ENCODE measurements at places on chromosomes 7 and 10.

- no peak for DNase-seq
Observed at GRCh38 chr7:52273685-52274610, 761.5 kb upstream of the POM121L12 start.

DNA sequence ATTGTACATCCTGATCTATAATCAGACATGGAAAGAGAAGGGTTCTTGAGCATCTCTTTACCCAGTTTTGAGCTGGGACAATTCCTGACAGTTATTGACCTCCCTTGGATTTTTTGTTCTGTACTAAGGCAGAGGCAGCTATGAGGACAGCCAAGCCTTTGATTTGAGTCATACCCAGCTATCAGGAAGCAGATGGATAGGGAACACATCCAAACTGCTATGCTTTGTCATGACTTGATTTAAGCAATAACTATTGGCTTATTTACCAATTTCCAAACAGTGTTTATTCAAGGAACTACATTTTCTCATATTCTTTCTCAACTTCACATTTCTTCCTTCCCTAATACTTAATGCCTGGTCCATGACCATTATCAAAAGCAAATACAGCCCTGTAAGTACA is 396.4 kb upstream of the STEAP1 start:
- no peak for DNase-seq

GRCh38 chr10:119737823-119738222 is 12.0 kb downstream of the INPP5F start:
- no peak for DNase-seq

- no peak for DNase-seq
Observed at GRCh38 chr10:48695636-48696534, 11.2 kb downstream of the WDFY4 start.

- no peak for DNase-seq
Observed at GRCh38 chr10:123804716-123805115, 86.9 kb downstream of the CPXM2 start.

GRCh38 chr10:26217396-26218086 is 967 bp downstream of the GAD2 start:
- no peak for DNase-seq

DNA sequence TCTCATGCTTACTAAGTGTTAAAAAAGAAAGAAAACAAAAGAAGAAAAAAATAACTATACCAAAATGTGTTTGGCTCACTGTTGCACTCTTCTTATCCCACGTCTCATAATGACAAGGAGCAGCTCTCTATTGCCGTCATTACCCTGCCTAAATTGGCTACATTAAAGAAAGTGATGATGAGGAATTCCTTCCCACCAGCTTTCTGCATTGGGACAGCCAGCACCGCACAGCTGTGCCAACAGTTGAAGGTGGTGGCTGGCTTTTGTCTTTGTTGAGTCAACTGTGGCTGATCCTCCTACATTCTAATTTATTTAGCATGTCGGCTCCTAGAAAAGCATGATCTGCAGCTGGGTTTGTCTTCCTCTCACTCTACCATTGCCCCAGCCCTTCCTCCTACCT is 751.8 kb downstream of the KCNMA1 start:
- DNase-seq: no peak

- no peak for DNase-seq
Observed at GRCh38 chr7:43700059-43700501, 29.2 kb downstream of the COA1 start.

DNA sequence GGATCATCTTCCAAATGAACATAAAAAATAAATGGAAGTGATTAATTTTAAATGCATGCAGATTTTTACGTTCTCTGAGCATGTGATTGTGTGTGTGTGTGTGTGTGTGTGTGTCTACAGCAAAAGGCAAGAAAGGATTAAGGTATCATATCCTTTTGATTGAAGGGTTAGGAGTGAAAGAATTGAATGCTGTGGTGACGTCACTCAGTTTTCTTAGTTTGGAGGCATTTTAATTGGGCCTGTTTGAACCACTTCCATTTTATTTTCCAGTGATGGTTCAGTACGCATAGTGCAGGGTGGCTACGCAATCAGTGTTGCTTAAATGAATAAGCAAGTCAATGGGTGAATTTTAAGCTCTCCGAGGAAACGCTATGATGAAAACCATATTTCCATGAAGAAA is 31.3 kb downstream of the TACC2 start:
- DNase-seq: no peak

DNA sequence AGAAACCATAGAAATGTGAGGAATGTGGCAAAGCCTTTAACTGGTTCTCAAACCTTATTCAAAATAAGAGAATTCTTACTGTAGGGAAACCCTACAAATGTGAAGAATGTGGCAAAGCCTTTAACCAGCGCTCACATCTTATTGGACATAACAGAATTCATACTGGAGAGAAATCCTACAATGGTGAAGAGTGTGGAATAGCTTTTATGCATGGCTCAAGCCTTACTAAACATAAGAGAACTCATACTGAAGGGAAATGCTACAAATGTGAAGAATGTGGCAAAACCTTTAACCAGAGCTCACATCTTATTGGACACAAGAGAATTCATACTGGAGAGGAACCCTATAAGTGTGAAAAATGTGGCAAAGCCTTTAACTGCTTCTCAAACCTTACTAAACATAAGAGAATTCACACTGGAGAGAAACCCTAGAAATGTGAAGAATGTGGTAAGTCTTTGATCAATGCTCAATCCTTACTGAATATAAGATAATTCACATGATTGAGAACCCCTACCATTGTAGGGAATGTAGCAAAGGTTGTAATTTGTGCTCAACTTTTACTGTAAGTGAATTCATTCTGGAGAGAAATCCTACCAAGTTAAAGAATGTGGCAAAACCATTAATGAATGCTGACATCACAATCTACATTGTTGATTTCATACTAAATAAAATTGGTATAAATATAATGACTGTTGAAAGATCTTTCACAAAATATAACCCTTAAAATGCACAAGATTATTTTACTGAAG is 142.5 kb upstream of the ZNF479 start:
- no peak for DNase-seq

- DNase-seq: no peak
Observed at GRCh38 chr10:132605390-132605789, 67.8 kb downstream of the INPP5A start.

DNA sequence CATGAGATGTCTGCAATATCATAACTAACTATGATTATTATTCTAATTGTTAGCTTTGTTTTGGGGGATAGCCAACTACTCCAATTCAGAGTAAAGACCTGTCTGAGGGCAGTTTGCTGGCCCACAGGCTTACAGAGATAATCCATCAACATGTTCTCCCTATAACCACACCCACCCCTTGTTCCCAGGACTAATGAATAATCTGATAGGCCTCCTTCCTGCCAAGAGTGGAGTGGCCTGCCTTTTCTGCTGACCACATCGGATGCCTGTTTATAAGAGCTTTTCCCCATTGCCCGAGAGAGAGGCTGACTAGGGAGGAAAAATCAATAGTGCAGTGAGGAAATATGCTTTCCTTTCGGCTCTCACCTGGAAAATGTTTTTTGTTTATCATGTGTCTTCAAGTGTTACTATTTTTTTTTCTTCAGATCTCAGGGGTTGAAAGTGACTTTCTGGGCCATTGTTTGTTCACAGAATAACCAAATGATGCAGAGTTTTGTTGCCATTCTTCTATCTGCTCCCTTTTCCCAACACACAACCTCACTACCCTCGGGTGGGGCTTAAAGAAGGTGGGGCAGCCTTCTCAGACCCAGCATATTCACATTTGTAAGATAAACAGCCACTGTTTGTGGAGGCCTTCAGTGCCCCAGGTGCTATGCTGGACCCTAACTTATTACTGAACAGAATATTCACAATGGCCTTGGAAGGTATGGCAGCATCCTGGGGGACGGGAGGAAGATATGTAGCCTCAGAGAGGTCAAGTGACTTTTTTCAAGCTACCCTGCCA is 38.4 kb downstream of the PLPP4 start:
- no peak for DNase-seq

GRCh38 chr10:78000956-78001472 is 28.3 kb downstream of the POLR3A start:
- DNase-seq: no peak

DNA sequence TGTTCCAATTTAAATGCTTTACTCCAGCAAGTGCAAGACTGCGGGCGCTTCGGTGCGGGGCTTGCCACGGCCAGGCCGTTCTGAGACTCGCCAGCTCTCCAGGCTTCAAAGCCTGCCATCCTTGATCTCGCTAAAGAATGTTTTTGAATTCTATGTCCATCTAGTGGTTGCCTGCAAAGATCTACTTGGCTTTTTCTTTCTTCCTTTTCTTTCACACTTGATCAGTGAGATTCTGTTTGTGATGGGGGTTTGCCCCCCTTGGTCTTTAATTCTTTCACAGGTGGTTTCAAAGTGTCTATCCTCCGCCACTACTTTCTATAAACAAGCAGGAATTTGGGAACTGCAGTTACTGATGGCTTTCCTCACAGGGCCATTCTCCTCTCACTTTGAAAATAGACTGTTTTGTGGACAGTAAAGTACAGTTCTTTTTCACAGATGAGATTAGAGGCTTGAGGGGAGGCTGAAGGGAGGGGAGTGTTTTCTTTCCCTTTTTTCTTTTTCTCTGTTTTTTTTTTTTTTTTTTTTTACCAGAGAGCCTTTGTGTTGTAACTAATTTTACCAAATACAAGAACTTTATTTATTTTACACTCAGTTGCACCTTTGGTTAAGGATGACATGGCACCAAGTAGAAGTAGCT is 15.2 kb upstream of the FBXW4 start:
- no peak for DNase-seq

- no peak for DNase-seq
Observed at GRCh38 chr7:69359003-69359700, 239.1 kb upstream of the AUTS2 start.

DNA sequence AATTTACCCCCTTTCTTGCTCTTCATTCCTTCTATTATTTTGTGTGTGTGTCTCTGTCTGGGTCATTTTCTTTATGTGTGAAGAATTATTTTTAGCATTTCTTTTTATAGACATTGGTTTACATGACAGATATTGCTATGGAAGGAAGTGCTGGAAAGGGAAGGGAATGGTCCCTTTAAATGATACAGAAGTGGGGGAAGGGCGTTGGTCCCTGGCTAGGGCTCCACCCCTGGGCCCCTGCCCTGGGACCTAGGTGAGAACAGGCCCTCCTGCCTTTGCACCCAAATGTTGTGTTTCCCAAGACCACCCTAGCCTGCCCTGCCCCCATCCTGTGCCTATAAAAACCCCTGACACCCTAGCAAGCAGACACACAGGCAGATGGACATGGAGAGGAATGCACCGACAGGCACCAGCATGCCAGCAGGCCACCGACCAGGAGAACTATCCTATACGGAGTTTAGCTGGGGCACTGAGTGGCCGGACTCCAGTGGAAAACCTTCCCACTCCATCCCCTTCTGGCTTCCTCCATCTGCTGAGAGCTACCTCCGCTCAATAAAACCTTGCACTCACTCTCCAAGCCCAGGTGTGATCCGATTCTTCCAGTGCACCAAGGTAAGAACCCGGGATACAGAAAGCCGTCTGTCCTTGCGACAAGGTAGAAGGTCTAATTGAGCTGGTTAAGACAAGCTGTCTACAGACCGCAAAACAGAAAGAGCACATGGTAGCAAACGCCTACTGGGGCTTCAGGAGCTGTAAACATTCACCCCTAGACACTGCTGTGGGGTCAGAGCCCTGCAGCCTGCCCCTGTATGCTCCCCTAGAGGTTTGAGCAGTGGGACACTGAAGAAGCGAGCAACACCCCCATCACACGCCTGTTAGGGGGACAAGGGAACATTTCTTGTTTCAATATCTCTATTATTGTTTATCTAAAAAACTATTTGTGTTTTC is 515.7 kb downstream of the SORCS1 start:
- no peak for DNase-seq

DNA sequence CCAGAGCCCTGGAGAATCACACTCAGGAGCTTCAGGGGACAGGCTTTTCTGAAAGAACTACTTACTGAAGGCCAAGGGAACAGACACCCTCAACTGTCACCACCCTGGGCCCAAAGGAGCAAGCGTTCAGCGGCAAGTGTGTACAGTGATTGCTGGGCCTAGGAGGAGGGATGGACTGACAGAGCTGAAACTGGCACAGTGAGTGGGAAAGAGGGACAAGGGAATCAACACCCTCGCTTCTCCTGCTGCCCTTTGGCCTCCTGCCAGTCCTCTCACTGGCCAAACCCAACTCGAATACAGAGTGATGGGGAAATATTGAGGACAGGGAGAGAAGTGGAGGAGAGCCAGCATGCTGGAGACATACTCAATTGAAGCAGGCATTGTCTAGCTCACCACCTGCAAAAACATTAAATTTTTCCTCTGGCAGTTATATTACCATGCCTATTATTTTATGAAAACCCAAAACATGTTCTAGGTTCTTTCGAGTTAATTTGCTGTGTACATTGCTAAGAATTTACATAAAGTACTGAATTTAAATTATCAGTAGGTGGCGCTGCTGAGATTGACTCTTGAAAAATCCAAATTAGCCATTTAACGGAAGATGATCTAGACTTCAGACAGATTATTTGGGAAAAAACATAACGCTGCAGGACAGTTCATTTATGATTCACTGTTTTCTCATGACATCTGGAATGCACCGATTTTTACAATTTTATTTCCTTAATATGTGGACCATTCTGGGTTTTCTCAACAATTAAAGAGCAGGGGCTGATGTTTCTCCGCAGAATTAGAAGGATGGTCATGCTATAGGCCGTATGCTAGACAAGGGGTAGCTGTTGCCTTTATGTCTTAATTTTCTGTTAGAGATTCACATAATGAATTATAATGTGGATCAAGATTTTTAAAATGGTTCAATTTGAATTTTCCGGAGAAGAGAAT is 14.7 kb upstream of the TMEM236 start:
- no peak for DNase-seq

DNA sequence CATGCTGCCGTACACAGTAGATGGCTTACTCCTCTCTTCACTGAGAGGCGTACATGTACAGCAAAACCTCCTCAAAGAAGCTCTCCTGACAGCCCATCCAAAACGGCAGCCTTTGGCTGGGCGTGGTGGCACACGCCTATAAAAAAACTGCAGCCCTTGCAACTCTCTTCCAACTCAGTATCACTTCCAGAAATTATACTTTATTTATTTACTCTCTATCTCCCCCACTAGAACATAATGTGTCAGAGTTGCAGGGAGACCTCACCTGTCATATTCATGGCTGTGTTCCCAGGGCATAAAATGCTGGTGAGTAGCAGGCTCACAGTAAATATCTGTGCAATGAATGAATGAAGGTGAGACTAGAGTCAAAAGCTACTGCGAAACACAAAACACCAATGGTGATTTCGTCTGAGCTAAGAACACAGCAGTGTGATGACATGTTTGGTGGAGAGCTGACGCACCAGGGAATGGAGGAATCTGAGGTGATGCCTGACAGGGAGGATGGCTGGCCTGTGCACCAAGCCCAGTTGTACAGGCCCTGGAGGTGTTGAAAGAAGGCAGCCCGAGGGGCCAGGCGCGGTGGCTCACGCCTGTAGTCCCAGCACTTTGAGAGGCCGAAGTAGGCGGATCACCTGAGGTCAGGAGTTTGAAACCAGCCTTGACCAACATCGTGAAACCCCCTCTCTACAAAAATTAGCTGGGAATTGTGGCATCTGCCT is 55.3 kb downstream of the COBL start:
- DNase-seq: no peak

DNA sequence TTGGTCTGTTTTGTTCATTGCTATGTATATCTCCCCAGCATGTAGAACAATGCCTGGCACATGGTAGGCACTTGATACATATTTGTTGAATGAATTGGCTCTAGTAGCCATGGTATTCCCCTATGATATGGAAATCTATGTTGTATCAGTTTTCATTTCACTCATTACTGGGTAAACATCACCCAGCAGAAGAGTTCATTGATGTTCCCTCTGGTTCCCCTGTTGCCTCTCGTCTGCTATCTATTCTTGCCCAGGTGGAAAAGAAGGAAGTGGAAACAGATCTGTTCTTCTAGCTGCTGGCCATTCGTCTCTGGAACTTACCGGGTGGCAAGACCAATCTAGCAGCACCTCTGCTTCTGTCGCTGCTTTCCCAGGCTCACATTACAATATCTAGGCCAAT is 71.5 kb downstream of the LRRC4 start:
- DNase-seq: no peak
